Stimulated activated CD8-positive, alpha-beta memory T cell treated with anti-CD3 and anti-CD28 coated beads, Interleukin-7, amount 100 ng/mL, for 48 hours (primary cell): ENCODE measurements at places on chromosomes 6 and 20.

DNA sequence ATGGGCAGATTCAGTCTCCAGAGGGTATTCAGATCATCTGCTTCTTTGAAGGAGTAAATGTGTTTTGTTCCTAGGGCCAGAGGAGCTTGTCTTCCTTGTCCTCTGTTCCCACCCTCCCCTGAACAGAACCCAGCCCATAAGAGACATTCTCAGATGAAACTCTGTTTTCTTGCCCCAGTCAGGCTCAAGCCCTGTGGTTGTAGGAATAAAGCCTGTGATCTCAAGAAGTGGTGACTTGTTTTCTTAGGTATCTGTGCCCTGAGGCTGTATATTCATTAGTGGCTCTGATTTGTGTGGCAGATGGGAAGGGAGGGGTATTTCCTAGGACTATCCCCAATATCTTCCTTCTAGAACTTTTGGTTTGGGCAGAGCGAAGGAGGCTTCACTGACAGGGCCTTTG is 27.9 kb downstream of the GSS start:
- DNase-seq, result no peak

DNA sequence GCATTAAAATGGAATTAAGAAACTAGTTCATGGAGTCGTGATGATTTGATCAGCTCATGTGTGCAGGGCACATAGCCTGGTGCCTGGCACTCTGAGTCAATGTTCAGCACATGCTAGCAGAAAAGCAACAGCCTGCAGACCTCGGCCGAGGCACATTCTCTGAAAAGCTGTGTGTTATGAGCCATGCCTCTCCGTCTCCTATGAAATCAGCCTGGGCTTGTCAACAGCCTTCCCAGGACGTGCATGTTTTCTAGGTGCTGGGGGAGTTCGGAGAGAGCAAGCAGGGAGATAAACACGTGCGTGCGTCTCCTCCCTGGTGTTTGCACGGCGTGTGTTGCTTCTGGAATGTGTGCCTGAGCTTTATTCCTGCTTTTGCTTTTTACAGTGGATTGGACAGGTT is 207.8 kb upstream of the KCNG1 start:
- no peak for DNase-seq

DNA sequence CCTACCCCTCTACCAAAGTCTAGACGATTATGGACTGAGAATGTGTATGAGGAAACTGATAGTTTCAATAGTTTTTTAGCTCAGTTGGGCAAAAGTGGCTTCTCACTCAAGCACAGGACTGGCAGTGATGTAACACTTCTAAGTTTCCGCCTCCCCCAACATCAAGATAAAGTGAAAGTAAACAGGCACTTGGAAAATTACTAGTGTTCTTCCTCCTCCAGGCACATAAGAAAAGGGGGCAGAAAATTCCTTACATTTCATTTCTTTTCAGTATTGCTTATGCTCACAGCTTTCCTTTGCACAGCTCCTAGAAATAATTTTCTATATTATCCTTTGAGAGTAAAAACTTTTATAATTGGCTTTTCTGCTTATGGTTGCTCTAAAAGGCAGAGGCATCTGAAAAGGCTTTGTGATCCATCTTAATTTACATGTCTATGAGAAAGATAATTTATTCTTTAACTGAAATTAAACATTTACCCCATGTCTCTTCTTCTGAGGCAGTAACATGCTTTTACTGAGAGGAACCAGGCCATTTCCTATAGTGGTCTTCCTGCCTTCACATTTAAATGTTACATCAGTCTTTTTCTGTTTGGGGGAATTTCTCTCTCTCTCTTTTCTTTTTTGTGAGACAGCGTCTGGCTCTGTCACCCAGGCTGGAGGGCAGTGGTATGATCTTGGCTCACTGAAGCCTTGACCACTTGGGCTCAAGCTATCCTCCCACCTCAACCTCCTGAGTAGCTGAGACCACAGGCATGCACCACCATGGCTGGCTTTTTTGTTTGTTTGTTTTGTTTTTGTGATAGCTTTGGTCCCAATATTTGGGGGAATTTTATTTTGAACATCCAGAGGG is 65.0 kb upstream of the EEF1A1 start:
- no peak for DNase-seq

DNA sequence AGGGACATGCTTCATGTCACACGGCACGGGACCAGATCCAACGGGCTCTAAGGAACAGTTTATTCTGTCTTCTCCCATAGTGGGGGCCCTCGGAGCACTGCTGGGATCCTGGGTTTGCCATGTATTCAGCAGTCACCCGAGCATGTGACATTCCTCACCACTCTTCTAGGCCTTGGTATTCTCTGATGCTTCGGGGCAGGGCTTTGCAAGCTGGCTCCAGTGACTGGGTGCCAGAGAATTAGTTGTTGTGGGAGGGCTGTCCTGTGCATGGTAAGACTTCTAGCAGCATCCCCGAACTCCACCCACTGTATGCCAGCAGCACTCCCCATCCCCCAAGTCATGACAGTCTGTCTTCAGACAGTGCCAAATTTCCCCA is 5.4 kb downstream of the CCN5 start:
- DNase-seq, result no peak
